ENCODE measurements at places on chromosomes 12 and 14.

DNA sequence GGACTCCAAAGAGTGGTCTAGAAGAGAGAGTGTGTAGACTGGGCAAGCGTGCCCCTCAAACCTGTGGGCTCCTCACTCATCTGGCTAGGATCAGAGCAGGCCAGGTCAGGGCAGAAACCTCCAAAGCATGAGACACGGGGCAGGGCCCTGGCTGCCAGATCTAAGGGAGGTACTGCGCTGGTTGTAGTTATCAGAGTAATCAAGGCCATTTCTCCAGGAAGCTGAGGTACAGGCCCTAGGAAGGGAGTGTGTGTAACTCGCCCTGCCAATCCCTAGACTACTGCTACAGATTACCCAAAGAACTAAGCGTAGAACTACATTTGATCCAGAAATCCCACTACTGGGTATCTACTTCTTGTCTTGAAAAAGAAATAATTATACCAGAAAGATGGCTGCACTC is 84.5 kb downstream of the SSPN start:
- DNase-seq = no peak

DNA sequence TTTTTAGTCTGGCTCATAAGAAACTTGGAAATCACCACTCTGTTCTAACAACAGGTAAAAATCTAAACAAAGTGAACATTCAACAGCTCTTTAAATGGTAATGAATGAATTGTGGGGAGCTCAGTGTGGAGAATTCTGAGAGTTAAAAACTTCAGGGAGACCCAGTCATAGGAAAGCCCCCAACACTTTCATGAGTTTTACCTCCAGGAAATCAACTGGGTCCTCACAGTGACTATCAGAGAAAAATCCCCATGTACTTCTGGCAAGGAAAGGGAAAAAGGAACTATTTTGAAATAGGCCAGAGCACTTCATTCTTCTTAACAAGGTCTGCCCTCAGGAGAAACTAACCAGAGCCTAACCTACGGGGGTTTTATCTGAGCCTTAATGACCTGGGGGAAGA is 134.7 kb downstream of the CMAS start:
- DNase-seq = no peak

DNA sequence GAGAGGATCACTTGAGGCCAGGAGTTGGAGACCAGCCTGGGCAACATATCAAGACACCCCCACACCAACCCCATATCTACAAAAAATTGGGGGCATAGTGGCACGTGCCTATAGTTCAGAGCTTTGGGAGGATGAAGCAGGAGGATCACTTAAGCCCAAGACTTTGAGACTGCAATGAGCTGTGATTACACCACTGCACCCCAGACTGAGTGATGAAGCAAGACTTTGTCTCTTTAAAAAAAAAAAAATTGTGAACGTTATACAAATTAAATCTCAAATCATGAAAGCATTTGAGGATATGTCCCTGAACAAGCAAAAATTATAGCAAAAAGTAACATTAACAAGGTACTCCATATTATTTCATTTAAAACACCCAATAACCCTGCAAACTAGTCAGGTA is 2.9 kb downstream of the LRP6 start:
- DNase-seq = no peak

DNA sequence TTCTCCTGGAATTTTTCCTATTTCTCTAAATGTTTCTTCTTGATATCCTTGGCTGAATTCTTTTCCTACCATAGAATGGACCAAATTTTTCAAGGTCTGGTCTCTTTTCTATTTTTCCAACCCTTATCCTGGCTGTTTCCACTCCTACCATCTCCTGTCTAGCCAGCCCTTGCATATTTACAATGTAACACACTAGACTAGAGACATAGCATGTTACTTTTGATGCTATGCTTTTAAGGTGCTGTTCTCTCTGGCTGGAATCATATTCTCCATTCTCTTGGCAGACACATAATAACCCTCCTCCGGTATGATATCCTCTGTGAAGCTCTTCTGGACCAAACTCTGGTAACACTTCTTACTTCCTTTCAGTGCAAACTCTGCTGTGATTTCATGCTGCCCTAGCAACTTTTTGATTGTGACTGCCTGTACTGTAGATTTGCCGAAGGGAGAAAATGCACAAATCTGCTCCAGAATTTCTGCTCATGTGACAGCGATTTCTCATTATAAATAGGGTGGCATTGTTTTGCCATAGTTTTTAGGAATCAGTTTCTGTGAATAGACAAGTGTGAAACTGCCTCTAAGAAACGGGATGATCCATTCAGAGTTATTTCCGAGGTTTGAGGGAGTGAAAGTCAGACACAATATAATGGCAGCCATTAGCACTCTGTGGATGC is 284.4 kb downstream of the MDGA2 start:
- DNase-seq = no peak

DNA sequence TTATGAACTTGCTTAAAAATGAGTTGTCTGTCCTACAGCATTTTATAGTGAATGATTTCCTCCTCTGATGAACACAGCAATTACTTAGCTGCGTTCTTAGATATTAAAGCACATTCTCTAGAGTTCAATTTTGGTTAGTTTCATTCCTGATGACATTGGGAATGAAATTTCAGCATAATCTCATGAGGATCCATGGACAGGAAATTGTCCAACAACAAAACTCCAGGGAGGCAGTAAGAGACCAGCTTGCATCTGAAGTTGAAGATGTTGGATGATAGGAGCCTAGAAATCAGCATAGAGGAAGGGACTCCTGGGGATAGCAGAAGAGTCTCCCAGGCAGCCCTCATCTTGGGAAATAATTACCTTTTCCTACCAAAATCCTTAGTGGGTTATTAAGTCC is 128.7 kb upstream of the RAP1B start:
- no peak for DNase-seq

- no peak for DNase-seq
These were observed 2.5 kb downstream of the CDCA4 start for GRCh38 chr14:105018414-105018813.

GRCh38 chr12:69623970-69624369 is 13.3 kb upstream of the LRRC10 start:
- no peak for DNase-seq

- DNase-seq = no peak
These were observed 621 bp upstream of the TMEM117 start for GRCh38 chr12:43835264-43835655.

- DNase-seq = no peak
These were observed 113.0 kb downstream of the SEC23A start for GRCh38 chr14:38989922-38990546.

- DNase-seq = no peak
These were observed 6.1 kb downstream of the SDR39U1 start for GRCh38 chr14:24436355-24437019.

- DNase-seq = peak; percentile 80
These were observed 116.3 kb upstream of the PRICKLE1 start for GRCh38 chr12:42705863-42706262.

DNA sequence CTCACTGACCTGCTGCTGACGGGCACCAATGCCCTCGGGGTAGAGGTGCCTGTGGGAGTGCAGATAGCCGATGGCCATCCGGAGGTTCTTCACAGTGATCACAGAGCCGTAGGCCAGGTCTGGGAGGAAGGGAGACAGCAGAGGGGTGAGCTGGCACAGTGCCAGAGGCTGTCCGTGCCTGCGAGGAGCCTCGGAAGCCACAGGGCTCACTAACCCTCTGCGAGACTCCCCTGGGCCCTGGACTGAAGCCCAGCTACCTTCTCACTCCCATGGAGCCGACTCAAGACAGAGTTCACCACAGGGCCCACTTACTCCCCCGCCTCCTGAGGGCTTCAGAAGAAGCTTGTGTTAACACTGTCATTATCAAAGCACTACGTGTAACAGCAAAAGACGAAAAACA is 24.5 kb downstream of the POMT2 start:
- no peak for DNase-seq

DNA sequence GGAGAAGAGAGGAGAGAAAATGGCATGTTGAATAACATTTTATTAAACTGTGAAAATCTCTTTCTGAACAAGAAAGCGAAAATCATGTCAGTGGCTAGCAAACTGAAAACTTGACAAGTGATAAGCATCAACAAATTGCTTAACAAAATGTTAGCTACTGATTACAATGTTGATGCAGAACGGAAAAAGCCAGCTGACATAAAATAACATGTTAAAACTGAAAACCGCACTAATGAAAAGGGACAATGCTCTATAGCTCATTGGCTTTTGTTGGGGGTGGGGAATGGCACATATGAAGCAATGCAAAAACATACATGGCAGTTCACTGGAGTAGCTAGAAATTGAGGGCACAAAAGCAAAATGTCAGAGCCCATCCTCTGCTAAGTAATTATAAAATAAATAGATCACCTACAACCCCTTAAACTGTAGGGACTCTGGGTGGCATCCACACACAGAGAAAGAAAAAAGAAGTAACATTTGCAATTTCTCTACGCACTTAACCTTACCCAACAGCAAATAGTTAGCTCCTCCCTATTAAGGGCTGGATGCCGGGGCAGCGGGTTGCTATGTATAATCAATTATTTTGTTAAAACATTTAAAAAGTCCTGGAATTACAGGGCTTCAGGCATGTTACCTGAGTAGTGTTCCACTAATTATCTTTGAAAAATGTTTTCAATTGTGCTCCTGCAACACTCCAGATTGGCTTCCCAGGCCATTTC is 129.2 kb upstream of the USP15 start:
- no peak for DNase-seq

DNA sequence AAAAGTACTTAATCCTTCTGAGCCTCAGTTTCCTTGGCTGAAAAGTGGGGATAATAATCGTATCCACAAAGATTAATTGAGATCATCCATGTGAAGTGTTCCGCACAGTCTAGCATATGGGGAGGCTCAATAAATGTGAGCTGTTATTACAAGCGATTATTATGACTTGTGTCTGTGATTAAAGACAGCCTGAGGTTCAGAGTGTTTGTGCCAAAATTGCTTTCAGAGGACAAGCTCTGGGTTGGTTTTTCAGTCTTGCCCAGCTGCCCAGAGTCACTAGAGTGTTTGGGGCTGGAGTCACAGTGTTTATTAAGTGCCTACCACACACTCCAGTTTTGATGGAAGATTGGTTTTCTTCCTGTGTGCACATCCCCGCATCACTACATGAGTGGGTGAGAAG is 53.5 kb downstream of the NTF3 start:
- no peak for DNase-seq

DNA sequence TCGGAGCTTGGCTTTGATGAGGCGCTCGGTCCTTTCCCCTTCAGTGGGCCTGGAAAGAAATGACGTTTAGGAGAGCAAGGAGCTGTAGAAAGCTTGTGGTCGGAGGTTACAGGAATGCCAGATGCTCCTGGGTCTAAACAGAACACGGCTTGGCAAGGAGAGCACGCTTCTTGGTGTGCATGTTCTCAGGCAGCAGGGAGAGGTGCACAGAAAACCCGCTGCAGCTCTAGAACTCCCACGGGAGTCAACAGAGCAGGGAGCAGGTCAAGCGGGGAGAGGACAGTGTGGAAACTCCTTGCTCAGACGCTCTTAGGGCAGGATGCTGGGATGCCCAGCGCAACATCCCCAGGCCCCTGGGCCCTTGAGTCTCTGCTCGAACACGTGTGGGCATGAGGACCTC is 51.0 kb downstream of the SSH1 start:
- no peak for DNase-seq

- DNase-seq = no peak
These were observed 573 bp downstream of the CKB start for GRCh38 chr14:103521951-103522563.

DNA sequence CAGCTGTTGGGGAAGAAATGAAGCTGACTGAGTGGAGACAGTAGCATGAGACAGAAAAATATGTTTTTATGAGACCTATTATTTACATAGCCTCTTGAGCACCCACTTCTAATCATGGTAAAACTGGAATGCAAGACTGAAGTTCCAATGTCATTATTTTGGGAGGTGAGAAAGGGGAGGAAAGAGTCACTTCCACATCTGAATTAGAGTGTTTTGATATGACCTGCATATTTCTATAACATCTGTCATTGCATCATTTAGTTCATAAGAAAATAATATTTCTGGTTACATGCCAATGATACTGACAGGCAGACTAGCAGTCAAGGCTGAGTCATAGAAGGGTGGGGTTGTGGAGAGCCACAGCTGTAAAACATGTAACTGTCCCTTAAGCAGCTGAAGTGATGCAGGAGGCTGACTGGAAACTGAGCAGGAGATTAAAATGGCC is 26.7 kb downstream of the NTN4 start:
- no peak for DNase-seq

- no peak for DNase-seq
These were observed 687 bp downstream of the IFFO1 start for GRCh38 chr12:6555018-6555691.

DNA sequence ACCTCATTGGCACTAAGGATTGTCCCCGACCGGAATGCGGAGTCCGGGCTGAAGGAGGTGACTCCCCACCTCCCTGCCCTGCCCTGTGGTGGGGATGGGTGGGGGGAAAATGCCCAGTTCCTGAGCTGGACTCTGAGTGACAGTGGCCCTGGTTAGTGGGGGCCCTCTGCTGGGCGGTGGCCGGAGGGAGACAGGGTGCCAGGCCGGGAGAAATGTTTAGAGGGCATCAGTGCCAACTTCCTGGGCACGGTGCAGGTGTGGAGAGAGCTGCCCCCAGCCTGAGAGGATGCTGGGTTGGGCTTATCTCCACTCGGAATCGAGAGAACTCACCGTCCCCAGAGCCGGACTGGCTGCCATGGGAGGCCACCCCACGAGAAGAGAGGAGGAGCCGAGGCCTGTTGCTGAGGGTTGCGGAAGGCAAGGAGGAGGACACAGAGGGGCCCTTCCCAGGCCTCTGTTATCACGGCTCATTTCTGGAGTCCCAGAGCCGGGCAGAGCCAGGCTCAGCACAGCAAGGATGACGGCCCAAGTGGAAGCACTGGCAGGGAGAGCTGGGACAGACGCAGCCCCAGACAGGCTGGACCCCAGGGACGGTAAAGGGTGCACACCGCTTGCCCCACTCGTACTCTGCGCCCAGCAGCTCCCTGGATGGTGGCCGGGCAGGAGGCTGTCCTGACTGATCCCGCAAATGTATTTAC is 156.7 kb downstream of the KIF26A start:
- DNase-seq = peak; percentile 63

DNA sequence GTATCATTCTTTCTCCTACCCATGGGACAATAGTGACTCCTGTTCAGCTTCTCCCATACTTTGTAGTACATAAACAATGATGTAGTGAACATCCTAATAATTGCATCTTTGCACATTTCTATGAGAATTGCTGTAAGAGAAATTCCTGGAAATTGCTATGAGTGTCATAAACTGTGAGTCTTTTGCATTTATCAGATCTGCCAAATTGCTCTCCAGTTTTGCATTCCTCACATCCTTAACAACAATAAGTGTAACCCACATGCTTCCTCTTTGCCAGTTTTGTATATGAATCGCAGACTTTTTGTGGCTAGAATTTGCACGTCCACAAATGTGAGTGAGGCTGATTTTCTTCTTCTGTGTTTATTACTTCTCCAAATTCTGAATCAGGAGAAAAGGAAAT is 124.0 kb upstream of the TBX5 start:
- no peak for DNase-seq

Data from left forelimb (tissue), 1 donor.